OCI-LY7 (cell line): ENCODE measurements at places on chromosomes 4 and X.

DNA sequence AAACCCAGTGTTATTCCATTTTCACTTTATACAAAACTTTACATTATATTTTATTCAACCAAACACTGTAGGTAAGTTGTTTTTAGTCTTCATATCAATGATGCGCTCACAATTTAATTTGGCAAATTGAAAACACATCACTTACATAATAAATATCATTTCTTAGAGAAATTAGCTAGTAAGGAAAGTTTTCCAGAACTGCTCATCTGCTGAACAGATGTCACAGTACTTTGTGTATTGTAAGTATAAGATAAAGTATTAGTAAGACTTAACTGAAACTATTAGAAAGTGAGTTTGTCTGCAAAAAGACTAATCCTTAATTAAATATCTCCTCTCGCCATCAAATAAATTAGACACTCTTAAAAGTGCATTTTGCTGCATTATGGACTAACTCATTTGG, 108.7 kb upstream of the PACRGL start:
- no peak for DNase-seq

DNA sequence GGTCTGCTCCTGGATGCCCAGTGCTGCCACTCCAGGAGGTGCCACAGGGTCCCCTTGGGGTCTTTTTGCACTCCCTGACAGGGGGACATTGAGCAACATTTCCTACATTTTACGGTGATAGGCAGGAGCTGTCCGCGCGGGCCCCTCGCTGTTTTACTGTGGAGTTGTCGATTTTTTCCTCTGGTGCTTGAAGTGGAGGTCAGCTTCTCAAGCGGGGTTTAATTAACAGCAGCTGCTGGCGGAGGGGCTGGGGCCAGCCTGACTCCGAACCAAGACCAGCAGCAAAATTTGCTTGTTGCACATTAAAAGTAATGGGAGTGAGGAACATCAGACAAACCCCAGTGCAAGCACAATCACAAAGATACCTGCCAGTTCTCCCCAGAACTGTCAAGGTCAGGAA, 13.2 kb upstream of the SH3TC1 start:
- no peak for DNase-seq

DNA sequence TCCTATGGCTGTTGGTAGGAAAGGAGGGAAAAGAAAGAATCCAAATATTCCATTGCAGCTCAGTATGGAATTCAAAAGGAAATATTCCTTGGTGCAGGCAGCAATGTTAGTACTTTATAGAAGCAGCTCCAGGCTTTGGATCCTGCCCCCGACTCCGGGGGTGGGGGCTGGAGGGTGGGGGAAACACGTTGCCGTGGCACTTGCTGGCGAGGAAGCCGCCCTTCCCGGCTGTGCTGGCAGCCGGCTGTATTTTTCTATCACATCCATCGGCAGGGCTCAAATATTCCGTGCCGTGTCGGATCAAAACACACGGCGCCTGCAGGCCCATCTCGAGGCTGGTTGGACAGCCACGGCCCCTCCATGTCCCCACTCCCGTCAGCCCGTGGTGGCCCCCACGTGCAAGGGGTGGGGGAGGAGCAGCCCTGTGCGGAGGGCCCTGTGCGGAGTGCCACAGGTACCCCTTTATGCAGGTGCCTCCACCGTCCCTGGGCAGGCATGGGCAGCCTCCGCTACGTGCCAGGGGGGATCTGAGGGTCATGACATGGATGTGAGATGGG, 5.8 kb downstream of the ADRA2C start:
- DNase-seq = no peak

GRCh38 chrX:82676386-82676785, 831.7 kb upstream of the POU3F4 start:
- peak; percentile 0 for DNase-seq

DNA sequence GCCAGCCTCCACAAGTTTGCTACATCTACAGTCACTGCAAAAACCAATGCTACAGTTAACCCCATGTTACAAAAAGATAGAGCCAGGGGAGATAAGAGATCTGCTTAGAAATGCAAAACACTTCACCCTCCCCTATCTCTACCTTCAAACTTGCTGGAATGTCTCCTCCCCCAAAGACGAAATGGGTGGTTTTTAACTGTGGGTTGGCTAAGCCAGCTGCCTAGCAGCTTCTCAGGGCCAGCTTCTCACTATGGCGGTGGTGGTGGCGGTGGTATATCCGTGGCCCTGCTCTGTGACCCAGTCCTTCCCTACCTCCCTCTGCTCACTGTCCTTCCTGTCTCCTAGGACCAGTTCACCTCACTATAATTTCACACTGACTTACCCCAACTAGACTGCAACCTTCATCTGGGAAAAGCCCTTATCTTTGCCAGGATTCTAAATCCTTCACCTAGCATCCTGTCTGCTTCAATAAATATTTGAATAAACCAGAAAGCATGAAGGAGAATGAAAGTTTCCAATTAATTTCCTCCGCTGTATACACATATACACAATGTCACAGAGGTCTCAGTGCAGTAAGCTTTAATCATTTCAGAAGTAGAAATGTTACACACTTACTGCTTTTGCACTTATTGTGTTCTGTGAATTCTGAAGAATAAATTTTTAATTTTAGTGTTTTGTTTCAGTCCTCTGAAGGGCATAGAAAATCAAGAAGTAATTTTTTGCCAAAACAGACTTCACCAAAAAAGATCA, 46.3 kb downstream of the SH3KBP1 start:
- DNase-seq = peak; percentile 55

DNA sequence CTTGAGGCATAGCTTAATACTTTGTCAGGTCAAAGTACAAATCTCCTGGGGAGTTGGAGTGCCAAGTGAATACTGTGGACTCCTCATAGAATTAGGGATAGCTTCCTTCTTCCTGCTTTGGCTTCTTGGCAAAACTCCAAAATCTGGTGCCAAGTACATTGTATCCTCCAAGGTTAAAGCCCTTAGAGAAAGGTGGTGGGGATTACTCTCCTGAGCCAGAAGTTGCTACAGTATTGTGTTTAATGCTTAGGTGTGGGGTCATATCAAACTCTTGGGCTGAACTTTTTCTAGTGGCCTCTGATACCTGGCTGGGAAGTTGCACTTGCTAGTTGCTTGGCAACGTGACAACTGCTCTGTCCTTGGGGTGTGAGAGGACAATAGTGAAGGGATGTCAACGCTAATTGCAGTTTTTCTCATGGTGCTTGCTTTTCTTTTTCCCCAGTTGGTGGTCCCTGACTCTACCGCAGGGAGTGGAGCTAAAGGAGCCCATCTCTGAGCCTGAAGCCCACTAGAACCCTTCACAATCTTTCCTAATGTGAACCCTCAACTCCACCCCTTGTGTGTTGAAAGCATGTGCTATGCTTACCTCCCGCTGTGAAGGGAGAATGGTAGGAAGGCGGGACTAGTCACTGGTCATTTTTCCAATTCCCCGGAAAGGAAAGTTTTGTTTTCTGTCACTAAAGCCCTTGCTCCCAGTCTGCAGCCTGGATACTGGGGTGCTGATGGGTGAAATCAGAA, 35.5 kb downstream of the DLG3 start:
- no peak for DNase-seq

GRCh38 chr4:151803246-151803645, 42.4 kb upstream of the GATB start:
- DNase-seq = no peak

DNA sequence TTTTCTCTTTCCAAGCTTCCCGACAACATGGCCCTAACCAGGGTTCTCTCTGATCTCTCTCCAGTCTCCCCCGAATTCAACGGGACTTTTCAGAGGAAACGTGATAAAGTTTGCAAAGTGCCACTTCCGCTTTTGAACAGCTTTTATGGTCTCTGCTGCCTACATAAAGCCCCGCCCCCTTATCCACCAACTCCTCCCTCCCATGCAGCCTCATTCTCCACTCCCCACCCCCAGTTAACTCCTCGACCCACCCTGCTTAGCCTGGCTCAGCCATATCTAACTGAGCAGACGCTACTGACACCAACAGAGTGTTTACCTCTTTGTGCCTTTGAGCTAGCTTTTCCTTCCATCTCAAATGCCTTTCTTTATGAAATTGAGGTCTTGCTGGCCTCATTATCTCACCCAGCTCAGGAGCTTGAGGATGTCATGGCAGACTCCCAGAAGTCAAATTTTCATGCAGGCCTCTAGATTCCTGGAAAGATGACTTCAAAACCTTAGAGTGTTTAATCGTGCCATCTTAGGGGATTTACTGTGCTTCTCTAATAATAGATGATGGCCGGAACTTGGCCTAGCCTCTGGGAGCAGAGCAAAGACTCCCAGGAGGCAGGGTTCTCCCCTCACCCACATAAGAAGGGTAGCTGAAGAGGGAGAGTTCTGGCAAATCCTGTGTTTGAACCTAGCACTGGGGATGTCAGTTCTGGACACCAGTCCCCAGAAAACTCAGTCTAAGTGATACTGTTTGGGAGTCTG, 606.0 kb downstream of the BCOR start:
- peak; percentile 11 for DNase-seq

- DNase-seq = no peak
These were observed 46.0 kb downstream of the PCGF3 start for GRCh38 chr4:751676-752075.

GRCh38 chrX:39758791-39759525, 338.8 kb downstream of the BCOR start:
- DNase-seq = no peak

DNA sequence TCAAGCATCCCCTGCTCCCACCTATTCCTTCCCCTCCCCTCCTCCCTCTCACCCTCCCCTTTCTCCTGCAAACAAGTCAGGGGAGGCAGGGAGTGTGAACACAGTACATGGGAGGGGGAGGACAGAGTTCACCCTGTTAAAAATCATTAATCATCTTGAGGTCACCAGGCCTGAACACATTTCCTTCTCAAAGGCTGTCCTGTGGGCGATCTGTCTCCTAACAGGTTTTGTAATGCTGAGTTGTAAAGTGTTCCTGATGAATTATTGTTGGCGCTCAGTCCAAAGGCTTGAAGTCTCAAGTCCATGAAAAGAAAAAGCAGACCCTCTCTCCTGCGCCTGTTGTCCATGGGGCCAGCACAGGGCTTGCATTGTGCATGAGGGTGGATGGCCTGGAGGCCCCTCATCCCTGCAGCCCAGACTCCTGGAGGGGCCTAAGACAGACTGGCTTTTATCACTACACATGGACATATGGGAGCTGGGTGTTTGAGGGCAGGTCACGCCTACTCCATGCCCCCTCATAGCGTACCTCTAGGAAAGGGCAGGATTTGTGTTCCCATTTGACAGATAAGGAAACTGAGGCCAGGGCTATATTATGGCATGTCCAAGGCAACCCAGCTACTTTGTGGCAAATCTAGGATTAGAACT, 189.1 kb downstream of the RAB28 start:
- DNase-seq = no peak

- no peak for DNase-seq
These were observed 481.9 kb downstream of the ACTRT1 start for GRCh38 chrX:127570276-127570675.

- DNase-seq = no peak
These were observed 64.1 kb downstream of the FAM184B start for GRCh38 chr4:17717301-17717700.

- DNase-seq = no peak
These were observed 34.1 kb upstream of the RPS6KA3 start for GRCh38 chrX:20300822-20301221.

DNA sequence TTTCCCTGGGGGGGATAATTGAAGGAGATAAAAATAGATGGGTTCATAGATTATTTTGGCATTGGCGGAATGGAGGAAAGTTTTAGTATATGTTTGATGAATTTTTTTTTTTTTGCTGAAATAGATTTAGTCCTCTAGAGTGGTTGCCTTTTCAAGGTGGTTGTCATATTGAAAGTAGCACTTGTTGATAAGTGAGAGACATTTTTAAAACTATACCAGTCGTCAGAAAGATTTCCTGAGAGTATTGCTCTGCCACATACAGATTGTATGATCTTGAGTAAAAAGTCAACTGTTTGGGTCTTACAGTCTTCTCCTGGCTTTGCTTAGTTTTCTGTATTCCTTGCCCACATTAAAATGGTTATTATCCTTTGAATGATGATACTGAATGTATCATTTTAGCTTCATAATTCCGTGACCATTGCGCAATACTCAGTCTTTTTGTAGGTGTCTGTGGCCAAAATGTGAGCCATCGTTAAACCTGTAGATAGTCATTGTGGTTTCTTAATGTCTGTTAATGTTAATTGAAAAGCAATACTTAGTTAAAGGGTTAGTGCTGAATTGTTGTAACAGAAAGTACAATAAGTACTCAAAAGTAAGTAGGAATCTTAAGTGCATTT, 7.1 kb downstream of the SMARCAD1 start:
- no peak for DNase-seq

GRCh38 chrX:71236836-71237235, 13.8 kb downstream of the GJB1 start:
- DNase-seq = no peak

DNA sequence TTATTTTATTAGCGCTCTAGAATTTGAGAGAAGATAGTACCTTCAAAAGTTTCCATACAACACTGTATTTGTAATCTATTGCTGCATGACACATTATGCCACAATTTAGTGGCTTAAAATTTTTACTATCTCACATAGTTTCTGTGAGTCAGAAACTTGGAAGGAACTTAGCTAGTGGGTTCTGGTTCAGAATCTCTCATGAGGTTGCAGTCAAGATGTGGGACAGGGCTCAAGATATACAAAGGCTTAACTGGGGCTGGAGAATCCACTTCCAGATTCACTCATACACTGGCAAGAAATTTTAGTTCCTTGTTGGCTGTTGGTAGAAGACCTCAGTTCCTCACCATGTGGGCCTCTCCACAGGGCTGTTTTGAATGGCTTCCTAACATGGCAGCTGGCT, 11.5 kb upstream of the C4orf54 start:
- no peak for DNase-seq

GRCh38 chr4:150248181-150248580, 169.9 kb downstream of the DCLK2 start:
- DNase-seq = no peak

DNA sequence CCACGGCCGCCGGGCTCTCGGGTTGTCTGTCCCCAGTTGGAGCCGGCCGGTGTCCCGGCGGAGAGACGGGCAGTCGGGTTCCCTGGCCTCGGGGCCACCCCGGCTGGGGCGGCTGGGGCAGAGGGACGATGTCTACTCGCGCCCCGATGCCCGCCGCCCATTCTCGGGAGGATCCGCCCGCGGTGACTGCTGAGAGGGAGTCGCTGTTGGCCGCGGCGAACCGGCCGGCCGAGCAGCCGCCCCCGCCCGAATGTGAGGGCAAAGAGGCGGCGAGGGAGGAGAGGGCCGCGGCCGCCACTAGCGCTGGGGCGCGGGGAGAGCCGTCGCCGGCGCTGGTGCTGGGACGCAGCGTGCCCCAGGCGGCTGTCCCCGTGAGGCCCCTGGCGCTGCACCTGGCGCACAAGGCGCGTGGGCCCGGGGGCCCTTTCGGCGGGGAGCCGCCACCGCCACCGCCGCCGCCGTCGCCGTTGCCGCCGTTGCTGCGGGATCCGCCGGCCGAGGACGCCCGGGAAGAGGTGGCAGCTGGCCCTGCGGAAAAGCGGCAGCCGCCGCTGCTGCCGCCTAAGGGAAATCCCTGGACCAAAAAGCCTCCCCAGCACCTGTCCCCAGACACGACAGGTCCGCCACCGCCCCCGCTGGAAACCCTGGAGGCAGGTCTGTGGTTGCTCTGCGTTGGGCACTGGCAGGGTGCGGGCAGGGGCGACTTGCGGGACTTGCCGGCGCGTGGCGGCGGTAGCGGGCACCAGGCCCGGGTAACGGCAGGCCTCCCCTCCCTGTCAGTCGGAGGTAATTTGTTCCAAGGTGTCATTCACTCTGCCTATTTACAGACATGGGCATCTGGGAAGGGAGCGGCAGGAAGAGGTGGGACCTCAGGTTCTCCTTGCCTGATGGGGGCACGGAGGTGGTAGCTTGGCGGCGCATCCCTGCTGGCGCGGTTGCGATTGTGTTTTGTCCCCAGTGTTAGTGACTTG, 739 bp downstream of the LARP1B start:
- DNase-seq = peak; percentile 79
